ENCODE measurements at places on chromosomes 5 and 9. TPM values are rescaled to one million over a fixed set of nuclear protein-coding genes. Genes with fewer than 3 reads are reported as not detected.

GRCh38 chr5:89698028-89698427 lies 711.5 kb downstream of the CETN3 start:
- no peak for DNase-seq

DNA sequence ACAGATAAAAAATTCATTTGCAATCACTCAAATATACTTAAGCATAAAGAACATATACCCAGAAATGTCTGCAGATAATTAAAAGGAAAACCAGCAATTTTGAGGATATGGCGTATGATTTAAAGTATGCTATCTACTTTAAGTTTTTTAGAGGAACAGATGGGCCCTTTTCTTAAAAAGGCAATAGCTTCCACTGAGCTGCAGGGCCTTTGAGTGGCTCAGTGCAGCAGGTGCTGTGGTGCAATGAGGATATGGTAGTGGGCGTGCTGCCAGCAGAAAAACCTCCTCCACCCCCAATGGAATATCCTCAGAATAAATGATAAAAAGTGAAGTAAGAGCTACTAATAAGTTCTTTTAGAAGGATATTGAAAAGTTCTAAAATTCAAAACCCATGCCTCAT lies 814.5 kb downstream of the MTRR start:
- DNase-seq, result no peak

GRCh38 chr5:83914662-83915418 lies 194.2 kb upstream of the HAPLN1 start:
- no peak for DNase-seq

- DNase-seq, result no peak
Observed at GRCh38 chr5:82011761-82012160, 39.9 kb downstream of the ATG10 start.

GRCh38 chr9:90770927-90771326 lies 30.7 kb upstream of the SYK start:
- no peak for DNase-seq

Gene BARX1
- not detected for total RNA-seq

Gene RASEF
- total RNA-seq, result 11.8 TPM

- no peak for DNase-seq
Observed at GRCh38 chr9:2771087-2771486, 53.8 kb downstream of the KCNV2 start.

- no peak for DNase-seq
Observed at GRCh38 chr5:10562201-10563109, 1.4 kb upstream of the ANKRD33B start.

GRCh38 chr5:18027241-18027867 lies 393.1 kb downstream of the TAF11L14 start:
- DNase-seq, result no peak

GRCh38 chr9:117887941-117888340 lies 183.7 kb downstream of the TLR4 start:
- no peak for DNase-seq

GRCh38 chr5:116872486-116872885 lies 297.9 kb upstream of the SEMA6A start:
- DNase-seq, result no peak

- DNase-seq, result no peak
Observed at GRCh38 chr5:112865128-112865527, 4.0 kb downstream of the SRP19 start.

DNA sequence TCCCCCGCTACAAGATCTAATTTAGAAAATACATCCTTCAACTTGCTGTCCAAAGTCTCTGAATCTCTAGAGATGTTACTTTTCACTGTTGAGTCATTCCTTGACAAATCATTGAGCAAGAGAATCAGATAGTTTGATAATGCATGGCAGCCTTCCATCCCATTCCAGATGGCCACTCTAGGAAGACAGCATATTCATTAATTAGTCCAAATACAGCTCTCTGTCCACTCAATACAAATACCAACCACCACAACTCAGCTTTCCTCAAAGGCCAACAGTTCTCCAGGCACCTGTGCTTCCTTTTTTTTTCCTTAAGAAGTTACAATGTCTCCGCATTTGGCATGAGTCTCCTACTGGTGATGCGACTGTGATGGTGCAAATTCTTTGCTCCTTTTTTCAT lies 72.3 kb downstream of the DROSHA start:
- no peak for DNase-seq
